ENCODE measurements at places on chromosomes 11 and 22.

DNA sequence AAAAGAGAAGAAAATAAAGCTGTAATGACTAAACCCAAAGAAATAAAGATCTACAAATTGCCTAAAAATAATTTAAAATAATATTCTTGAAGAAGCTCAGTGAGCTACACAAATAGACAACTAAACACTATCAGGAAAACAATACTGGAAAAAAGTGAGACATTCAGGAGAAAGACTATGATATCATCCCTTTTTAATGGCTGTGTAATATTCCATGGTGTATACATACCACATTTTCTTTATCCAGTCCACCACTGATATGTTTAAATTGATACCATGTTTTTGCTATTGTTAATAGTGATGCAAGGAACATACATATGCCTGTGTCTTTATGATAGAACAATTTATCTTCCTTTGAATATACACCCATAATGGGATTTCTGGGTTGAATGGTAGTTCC, 13.1 kb upstream of the OR6T1 start:
- no peak for DNase-seq

DNA sequence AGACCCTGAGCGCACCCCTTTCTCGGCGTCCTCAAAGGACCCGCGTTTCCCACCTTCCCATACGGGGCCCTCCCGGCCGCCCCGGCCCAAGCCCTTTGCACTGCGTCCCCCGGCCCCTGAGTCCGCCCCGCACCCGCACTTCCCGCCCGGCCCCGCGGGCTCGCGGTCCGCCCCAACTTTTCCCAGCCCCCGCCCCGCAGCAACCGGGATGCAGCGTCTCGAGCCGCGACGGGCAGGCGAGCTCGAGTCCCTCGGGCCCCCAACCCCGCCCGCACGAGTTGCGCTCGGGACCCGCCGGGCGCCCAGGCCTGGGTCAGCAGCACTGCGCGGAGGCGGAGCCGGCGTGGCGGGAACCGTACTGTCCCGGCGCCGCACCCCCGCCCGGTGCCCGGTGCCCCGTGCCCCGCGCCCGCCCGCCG, 371 bp downstream of the SMCO4 start:
- no peak for DNase-seq

GRCh38 chr11:86069408-86070101, 671 bp upstream of the PICALM start:
- no peak for DNase-seq

GRCh38 chr11:112159098-112160065, 4.5 kb downstream of the IL18 start:
- no peak for DNase-seq

- DNase-seq, result no peak
Observed at GRCh38 chr11:68935066-68935465, 31.4 kb downstream of the IGHMBP2 start.

GRCh38 chr22:38468443-38469305, 778 bp downstream of the KDELR3 start:
- no peak for DNase-seq

- DNase-seq, result no peak
Observed at GRCh38 chr22:39706376-39707140, 136.0 kb downstream of the CACNA1I start.

DNA sequence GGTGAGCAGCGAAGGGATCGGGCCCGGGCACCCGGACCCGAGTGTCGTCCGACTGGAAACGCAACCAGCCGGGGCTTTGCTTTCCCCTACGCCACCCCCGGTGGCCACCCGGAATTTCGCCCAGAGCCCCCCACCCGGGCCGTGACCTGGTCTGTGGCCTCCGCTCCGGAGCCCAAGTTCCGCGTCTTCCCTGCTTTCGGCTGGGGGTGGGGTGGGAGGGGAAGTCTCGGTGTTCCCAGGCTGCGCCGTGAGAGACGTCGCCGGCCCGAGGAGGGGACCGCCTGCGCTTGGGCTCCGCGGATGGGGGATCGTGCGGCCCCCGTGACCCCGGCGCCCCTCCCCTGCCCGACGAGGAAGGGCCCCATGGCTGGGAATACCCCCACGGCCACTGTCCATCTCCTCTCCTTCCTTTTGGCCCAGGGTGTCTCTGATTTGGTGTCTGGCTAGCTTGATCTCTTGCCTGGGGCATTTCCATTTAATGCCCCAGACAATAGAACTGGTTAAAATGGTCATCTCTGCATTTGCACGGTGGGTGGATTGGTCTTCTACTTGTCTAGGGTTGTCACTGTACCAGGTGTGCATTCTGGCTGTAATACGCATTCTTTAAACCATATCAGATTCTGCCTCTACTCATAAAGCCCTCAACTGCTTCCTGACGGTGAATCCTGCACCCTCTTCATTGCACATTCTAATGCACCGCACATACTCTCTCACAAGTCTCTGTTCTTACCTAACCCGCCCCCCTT, 789 bp downstream of the SIK2 start:
- no peak for DNase-seq

GRCh38 chr11:124982043-124982442, 28.0 kb downstream of the CCDC15 start:
- no peak for DNase-seq

GRCh38 chr22:44186737-44187136, 6.0 kb downstream of the PARVG start:
- no peak for DNase-seq

- DNase-seq, result no peak
Observed at GRCh38 chr11:123452794-123453193, 22.7 kb downstream of the GRAMD1B start.

Measured in stimulated activated CD4-positive, alpha-beta T cell treated with anti-CD3 and anti-CD28 coated beads, Interleukin-2, amount 100 ng/mL, for 48 hours (primary cell).